ENCODE measurements at places on chromosomes 7 and 10. TPM values are rescaled to one million over a fixed set of nuclear protein-coding genes. Genes with fewer than 3 reads are reported as not detected.

GRCh38 chr7:4205828-4206227 is 476.3 kb upstream of the FOXK1 start:
- no peaks in the 10 kb centered on the region for H3K27me3 ChIP-seq
- no peak for DNase-seq
- H3K36me3 ChIP-seq, result no peaks in the 10 kb centered on the region
- H3K4me3 ChIP-seq, result no peak overlapping the region
- no peaks in the 10 kb centered on the region for H3K4me1 ChIP-seq

DNA sequence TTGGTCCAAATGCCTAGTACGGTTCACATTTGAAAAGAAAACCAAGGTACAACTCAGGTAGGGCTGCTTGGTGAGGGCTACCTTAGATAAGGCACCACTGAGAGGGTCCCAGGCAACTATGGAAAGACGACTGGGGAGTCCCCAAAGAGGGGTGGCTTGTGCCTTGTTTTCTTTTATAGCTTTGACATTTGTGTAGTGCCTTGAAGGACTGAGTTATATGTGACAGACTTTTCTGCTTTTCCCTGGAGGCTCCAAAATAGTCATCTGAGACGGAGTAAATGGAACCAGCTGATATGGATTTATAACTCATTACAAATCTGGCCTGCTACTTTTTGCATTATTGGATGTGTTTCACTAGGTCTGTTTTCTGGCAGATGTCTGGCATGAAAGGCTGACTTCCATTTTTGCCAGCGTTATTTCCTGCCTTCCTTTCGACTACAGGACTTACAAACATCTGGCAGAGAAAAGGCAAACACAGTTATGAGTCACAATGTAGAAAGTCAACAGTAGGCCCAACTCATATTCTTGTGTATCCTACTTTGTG is 88.2 kb upstream of the IMMP2L start:
- H3K27me3 ChIP-seq, result no peaks in the 10 kb centered on the region
- peak; percentile 40 for DNase-seq
- no peak overlapping the region for H3K4me3 ChIP-seq
- no peaks in the 10 kb centered on the region for H3K36me3 ChIP-seq
- no peak overlapping the region for H3K27ac ChIP-seq

DNA sequence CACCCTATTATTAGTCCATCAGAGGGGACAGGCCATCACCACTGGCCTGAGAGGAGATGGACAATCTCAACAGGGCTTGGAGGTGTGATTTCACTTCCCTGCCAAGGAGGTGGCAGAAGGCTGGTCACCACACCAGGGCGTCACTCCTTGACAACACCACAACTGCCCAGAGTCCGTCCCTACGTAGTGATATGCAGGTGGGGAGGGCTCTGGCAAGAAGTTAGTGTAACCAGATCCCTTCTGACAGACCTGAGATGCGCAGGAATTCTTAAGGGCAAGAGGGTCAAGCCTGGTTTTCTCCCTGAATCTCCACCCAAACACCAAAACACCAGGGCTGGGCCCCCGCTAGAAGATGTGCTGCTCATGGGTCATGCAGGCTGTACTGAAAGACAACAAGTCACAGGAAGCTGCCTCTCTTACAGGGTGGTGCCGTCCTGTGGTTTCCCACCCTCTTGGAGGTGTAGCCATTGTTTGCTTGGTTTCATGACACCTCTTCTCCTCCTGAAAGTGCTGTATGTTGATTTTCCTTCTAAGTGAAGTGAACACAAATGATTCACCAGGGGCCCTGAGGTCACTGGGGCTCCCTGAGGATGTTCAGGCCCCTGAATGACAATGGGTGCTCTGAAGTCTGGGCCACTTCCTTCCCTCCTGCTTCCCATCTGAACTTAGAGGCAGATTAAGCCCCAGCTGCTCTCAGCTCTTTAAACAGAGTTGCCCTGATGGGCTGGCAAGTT is 27.1 kb downstream of the ATXN7L1 start:
- no peak overlapping the region for H3K4me3 ChIP-seq
- H3K36me3 ChIP-seq, result no peaks in the 10 kb centered on the region
- peaks cover 24% of the 10 kb centered on the region for H3K4me1 ChIP-seq
- peak; percentile 58 for DNase-seq
- H3K27ac ChIP-seq, result peak overlapping the region; percentile 27
- no peaks in the 10 kb centered on the region for H3K27me3 ChIP-seq

GRCh38 chr7:140810830-140811556 is 113.7 kb downstream of the BRAF start:
- no peaks in the 10 kb centered on the region for H3K36me3 ChIP-seq
- no peak overlapping the region for H3K4me3 ChIP-seq
- no peaks in the 10 kb centered on the region for H3K27me3 ChIP-seq
- H3K4me1 ChIP-seq, result peaks cover 2% of the 10 kb centered on the region

GRCh38 chr7:95599069-95599468 is 2.8 kb upstream of the PDK4 start:
- H3K4me1 ChIP-seq, result peaks cover 3% of the 10 kb centered on the region
- no peaks in the 10 kb centered on the region for H3K36me3 ChIP-seq
- no peak overlapping the region for H3K4me3 ChIP-seq

- no peak overlapping the region for H3K4me3 ChIP-seq
Measured at GRCh38 chr7:93476491-93477344, 97.8 kb downstream of the CALCR start.

- H3K4me1 ChIP-seq, result no peaks in the 10 kb centered on the region
- DNase-seq, result no peak
- H3K27me3 ChIP-seq, result no peaks in the 10 kb centered on the region
- no peaks in the 10 kb centered on the region for H3K36me3 ChIP-seq
Measured at GRCh38 chr7:46178661-46179060, 257.6 kb upstream of the IGFBP3 start.

GRCh38 chr10:114806562-114807391 is 14.8 kb upstream of the FHIP2A start:
- H3K4me1 ChIP-seq, result no peaks in the 10 kb centered on the region
- H3K27ac ChIP-seq, result no peak overlapping the region
- no peaks in the 10 kb centered on the region for H3K36me3 ChIP-seq

DNA sequence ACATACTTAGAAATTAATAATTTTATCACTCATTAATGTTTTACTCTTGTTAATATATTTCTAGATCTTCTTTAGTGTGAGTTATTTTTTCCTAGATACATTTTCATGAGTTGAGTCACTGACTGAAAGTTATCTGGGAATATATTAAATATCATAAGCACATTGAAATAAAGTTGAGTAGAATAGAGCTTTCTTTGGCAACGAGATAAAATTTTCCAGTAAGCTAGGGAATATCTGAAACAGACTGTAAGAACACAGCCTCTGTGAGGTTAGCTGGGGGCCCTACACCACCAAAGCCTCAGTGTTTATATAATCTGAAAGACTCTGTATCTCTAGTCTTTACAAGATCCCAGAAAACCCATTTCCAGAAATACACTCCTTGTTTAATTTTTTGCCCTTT is 347.8 kb upstream of the PLXDC2 start:
- H3K4me3 ChIP-seq, result no peak overlapping the region
- no peaks in the 10 kb centered on the region for H3K36me3 ChIP-seq
- no peaks in the 10 kb centered on the region for H3K4me1 ChIP-seq
- DNase-seq, result no peak
- no peaks in the 10 kb centered on the region for H3K27me3 ChIP-seq

DNA sequence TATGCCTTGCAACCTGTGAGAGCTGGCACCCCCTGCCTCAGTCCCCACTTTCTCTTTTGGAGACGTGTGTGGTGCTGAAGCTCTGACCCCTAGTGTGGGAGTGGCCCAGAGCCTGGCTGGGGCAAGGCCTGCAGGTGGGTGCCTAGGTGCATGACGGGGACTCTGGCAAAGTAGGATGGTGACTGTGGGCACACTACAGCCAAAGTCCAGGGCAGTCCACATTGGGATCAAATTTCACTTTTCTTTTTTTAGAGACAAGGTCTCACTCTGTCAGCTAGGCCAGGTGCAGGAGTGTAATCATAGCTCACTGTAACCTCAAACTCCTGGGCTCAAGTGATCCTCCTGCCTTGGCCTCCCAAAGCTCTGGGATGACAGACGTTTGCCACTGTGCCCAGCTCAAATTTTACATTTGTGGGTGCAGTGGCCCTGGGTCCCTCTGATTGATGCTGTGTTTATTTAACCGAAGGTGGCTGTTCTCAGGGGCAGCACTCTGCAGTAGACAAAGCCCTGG is 52.3 kb downstream of the NEURL1 start:
- peaks cover 4% of the 10 kb centered on the region for H3K4me1 ChIP-seq
- no peak for DNase-seq
- H3K4me3 ChIP-seq, result no peak overlapping the region
- H3K27ac ChIP-seq, result no peak overlapping the region

GRCh38 chr10:97736403-97736901 is 476 bp upstream of the ZFYVE27 start:
- H3K27me3 ChIP-seq, result no peaks in the 10 kb centered on the region
- no peak overlapping the region for H3K4me3 ChIP-seq
- H3K4me1 ChIP-seq, result peaks cover 8% of the 10 kb centered on the region
- H3K36me3 ChIP-seq, result no peaks in the 10 kb centered on the region
- no peak overlapping the region for H3K27ac ChIP-seq
- DNase-seq, result no peak

GRCh38 chr10:131870831-131871672 is 29.8 kb upstream of the PPP2R2D start:
- H3K27ac ChIP-seq, result no peak overlapping the region
- no peaks in the 10 kb centered on the region for H3K27me3 ChIP-seq
- H3K36me3 ChIP-seq, result no peaks in the 10 kb centered on the region
- H3K4me1 ChIP-seq, result no peaks in the 10 kb centered on the region
- no peak overlapping the region for H3K4me3 ChIP-seq

DNA sequence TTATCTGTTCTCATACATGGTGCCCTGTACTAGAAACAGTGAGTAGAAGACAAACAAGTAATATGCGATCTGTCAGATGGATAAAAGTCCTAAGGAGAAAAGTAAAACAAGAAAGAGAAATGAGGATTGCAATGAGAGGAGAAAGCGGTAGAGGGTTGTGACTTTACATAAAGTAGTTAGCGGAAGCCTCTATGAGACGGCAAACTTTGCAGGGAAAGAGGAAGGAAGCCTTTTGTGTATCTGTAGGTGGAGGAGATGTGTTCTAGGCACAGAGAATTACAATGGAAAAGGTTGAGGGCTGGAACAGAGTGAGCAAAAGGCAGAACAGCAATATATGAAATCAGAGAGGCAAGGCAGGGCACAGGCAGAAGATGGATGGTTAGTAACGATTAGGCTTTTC is 150.4 kb upstream of the SEMA3E start:
- H3K27me3 ChIP-seq, result no peaks in the 10 kb centered on the region
- H3K27ac ChIP-seq, result no peak overlapping the region
- no peak for DNase-seq
- no peak overlapping the region for H3K4me3 ChIP-seq
- H3K36me3 ChIP-seq, result no peaks in the 10 kb centered on the region
- no peaks in the 10 kb centered on the region for H3K4me1 ChIP-seq

CHAT gene
- polyA plus RNA-seq, result not detected

C10orf53 gene
- not detected for polyA plus RNA-seq

ZNF425 gene
- polyA plus RNA-seq, result 0.45 TPM

TMEM229A gene
- polyA plus RNA-seq, result not detected

RNF148 gene
- polyA plus RNA-seq, result 0.21 TPM
